Spleen (tissue), 13 donors: ENCODE measurements at places on chromosomes 5 and 9. TPM values are rescaled to one million over a fixed set of nuclear protein-coding genes. Genes with fewer than 3 reads are reported as not detected.

Gene SPATA31D4
- total RNA-seq: not detected

Gene BTNL8
- 1.8 TPM for total RNA-seq

DNA sequence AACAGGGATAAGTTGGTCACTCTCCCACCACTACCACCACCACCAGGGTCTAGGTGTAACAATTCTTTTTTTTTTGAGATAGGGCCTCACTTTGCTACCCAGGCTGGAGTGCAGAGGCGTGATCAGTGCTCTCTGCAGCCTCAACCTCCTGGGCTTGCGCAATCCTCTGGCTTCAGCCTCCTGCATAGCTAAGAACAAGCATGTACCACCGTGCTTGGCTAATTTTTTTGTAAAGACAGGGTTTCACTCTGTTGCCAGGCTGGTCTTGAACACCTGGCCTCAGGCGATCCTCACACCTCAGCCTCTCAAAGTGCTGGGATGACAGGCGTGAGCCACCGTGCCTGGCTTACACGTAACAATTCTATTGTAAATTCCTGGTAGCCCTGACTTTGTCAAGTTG, 27.5 kb downstream of the CORO2A start:
- DNase-seq: no peak

Gene LTC4S
- 22.2 TPM for total RNA-seq

GRCh38 chr5:176545737-176546509, 3.2 kb upstream of the CDHR2 start:
- DNase-seq: no peak
